ENCODE measurements at places on chromosomes 2 and 18.
A peak's percentile ranks its signal among the peaks of the same experiment; 100 is the strongest.

DNA sequence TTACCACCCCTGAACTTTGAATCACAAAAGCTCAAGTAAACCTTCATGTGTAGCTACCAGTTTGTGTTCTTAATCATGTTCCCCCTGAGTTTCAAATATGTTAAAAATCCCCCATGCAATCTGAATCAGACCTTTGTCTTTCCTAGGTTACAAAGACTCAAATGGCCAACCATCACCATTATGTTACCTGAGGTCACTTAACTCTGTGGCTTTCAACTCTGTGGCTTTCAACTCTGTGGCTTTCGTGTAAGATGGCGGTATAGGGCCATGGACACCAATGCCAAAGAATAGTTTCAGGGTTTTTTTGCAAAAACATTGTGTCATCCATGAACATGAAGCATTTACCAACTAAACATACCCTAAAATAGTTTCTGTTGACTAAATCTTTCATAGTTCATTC, 6.7 kb downstream of the ERMN start:
- DNase-seq = no peak

GRCh38 chr2:157813467-157813866, 62.7 kb downstream of the ACVR1 start:
- no peak for DNase-seq

GRCh38 chr18:54806526-54806925, 21.8 kb upstream of the RAB27B start:
- DNase-seq = no peak

GRCh38 chr2:172578054-172578453, 22.2 kb downstream of the PDK1 start:
- DNase-seq = no peak

GRCh38 chr2:6053743-6054142, 361.6 kb downstream of the SOX11 start:
- no peak for DNase-seq

DNA sequence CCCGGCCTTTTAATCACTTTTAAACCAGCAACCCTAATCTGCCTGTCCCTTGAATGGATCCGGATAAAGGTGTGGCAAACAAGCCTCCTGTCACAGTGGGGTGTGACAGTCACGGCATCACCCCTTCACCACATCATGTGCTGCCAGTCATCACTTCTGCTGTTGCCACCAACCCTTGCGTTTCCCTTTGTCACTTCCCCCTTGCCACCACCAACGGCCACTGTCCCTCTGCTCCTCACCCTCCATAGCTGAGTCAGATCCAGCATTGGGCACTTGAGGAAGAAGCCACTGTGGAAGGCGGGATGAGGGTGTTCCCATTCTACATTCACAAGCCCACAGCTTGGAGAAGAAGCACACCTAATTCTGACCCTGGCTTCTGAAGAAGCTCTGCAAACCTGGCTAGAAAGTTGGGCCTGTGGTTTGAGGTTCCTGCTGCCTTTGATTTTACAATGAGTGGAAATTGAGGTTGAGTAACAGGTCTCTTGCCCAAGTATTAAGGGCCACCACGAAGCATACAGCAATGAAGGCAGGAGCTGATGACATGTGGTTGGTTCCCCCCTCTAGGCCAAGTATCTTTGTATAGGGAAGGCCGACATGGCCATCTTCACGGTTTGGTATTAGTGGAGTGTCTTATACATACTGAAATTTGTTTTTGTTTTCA, 22.9 kb upstream of the DARS1 start:
- DNase-seq = peak; percentile 6

DNA sequence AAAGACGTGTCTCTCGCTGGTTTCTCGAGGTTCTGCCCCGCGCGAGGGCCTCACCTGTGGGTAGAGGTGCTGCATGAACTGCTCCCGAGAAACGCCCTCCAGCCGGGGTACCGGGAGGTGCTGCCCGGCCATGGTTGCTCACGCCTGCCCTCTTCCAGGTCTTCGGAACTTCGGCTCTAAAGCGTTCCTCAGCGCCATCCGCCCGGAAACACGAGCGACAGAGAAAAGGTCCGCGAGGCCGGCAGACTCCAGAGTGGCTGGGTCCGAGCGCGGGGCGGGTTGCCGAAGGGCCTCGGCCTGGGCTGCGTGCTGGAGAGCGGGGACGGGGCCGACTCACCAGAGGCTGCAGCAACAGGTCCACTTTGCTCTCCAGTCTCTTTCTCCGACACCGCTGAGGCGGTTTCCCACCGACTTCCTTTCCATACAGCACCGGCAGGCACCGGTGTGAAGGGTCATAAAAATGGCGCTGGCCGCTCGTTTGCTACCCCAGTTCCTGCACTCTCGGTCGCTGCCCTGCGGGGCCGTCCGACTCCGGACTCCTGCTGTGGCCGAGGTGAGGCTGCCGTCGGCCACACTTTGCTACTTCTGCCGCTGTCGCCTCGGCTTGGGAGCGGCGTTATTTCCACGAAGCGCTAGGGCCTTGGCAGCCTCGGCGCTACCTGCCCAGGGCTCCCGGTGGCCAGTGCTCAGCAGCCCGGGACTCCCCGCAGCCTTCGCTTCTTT, at the start of the genes MAIP1 and TYW5:
Gene MAIP1 (plus strand): TSS at position 244 of the 723 bp plus-strand sequence. CDS start 217 bp downstream, at position 461.
Gene TYW5 (minus strand): TSS at position 153 of the 723 bp plus-strand sequence. CDS start 21 bp downstream, at position 132.
- peak; percentile 77 for DNase-seq

DNA sequence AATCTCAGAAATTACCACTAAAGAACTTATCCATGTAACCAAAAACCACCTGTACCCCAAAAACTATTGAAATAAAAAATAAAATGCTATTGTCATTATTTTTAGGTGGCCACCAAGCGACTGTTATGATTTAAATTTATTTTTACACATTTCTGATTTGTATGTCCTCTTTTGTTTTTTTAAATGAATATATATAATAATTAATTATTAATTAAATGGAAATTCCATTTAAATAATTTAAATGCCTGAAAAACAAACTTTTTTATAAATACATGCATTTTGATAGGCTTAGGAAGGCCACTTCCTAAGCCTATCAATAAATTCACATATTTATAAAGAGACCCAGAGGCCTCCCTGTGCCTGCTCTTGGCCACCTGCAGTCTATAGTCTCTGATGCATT, 52.2 kb downstream of the CYB5A start:
- DNase-seq = no peak

- no peak for DNase-seq
Measured at GRCh38 chr2:119697290-119698020, 18.5 kb downstream of the TMEM177 start.

DNA sequence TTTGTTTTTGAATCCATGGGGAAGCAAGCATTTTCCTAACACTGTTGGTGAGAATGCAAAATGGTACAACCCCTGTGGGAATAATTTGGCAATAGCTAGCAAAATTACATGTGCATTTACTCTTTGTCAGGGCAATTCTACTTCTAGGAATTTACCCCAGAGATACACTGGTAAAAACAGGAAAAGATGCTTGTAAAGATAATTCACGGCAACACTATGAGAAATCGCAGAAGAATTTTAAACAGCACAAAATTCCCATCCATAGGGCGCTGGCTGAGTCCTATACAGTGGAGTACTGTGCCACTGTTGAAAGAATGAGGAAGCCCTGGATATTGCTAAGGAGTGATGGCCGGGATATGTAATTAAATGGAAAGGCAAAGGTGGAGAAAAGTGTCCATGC, 75.8 kb downstream of the DGKD start:
- no peak for DNase-seq

- DNase-seq = no peak
Measured at GRCh38 chr18:49692906-49693716, 120.2 kb downstream of the ACAA2 start.

DNA sequence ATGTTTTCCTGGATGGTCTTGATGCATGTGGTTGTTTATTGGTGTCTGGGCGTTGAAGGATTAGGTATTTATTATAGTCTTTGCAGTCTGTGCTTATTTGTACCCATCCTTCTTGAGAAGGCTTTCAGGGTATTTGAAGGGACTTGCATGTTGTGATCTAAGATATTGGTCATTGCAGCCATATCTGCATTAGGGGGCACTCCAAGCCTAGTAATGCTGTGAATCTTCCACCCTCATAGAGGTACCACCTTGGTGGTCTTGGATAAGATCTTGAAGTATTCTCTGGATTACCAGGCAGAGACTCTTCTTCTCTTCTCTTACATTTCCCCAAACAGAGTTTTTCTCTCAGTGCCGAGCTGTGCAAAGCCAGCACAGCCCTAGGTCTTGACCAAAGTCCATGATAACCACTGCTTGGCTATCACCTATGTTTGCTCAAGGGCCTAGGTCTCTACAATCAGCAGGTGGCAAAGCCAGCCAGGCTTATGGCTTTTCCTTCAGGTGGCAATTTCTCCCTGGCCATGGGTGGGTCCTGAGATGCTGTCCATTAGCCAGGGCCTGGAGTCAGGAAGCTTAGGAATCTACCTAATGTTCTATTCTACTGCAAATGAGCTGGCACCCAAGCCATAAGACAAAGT, 15.4 kb upstream of the PPP1R1C start:
- DNase-seq = no peak

- DNase-seq = no peak
Measured at GRCh38 chr2:221969087-221969829, 329.5 kb downstream of the PAX3 start.

- no peak for DNase-seq
Measured at GRCh38 chr2:109644571-109645275, 30.6 kb downstream of the SOWAHC start.

DNA sequence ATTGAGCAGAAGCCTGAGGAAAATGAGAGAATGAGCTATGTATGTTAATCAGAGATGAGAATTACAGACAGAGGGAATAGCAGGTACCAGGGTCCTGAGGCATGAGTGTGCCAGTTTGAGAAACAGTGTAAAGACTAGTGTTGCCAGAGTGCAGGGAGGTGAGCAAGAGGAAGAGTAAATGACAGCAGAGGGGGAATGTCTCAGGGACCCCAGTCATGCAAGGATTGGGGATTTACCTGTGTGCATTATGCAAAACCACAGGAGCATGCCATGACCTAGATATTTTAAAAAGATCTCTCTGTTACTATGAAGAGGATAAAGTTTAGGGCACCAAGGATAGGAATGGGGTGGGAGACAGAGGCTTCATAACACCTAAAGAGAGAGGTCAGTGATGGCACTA, 72.1 kb downstream of the TTC32 start:
- no peak for DNase-seq

GRCh38 chr2:95122197-95122551, 566 bp upstream of the MRPS5 start:
- no peak for DNase-seq

DNA sequence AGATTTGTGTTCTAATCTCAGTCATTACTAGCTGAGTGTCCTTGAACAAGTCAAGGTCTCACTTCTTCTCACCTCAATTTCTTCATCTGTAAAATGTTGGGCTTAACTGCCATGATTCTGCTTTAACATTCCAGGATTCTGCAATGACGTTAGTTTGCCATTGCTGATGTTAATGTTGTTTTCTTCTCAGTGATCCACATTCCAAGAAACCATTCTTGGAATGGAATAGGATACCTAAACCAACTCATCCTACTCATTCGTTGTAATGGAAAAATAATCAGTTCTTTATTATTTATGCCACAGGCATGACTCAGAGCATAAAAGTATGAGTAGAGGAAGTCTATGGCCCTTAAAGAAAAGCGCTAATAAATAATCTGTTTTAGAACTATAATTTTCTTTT, 140.2 kb upstream of the ETAA1 start:
- no peak for DNase-seq

GRCh38 chr2:190303647-190304046, 16.0 kb downstream of the HIBCH start:
- DNase-seq = no peak

DNA sequence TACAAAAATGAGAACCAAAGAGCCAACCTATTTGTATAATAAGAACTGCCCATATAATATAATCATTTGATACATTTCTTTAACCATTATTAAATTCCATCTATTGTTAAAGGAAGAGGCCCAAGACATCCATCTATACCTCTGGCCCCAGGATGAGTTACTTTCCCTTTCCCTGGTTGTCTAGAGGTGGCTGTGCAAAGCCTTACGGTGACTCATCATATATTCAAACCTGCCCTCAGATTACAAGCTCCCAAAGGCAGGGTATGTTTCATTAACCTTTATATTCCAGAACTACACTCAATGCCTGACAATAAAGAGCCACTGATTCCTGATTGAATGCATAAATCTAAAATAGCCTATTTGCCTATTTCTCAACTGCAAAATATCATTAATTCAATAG, 105.8 kb upstream of the PID1 start:
- DNase-seq = no peak

DNA sequence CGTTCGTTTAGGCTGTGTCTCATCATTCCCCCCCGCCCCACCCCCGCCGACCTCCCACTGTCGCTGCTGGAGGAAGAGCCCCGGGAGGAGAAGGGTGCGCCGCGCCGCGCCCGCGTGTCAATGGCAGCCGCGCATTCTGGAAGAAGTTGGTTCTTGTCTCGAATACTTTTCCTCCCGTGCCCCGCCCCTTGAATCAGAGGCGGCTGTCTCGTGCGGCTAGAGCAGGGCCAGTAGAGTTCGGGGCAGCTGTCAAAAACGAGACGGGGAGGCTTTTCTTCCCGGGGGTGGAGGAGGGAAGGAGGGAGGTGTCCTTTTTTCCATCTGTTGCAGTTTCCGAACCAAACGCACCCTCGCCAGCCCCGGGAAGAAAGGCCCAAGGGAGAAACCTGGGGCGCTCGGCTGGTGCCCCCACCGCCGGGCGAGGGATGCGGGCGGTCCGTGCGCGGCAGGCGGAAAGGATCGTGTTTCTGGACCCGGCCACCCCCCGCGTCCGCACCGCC, 410 bp upstream of the TGIF1 start:
- DNase-seq = peak; percentile 72

GRCh38 chr2:134153294-134153880, 100.5 kb upstream of the MGAT5 start:
- DNase-seq = no peak

GRCh38 chr2:188078534-188078933, 213.1 kb upstream of the GULP1 start:
- DNase-seq = no peak

DNA sequence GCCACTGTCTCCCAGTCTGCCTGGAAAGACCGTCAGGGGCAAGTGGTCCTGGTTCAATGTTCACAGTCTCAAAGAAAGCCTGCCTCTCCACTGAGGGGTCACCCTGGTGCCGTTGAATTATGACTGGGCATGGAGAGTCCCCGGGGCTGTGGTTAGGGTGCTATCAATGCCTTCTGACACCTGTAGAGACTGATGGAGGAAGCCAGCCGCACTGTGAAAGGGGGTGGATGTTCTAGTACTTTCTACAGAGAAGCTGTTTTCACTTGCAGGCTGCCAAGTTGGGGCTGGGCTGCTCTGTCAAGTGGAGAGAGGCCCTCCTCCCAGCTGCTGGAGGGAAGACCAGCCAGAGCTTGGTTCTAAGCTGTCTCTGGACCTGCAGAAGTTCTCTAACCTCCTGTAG, 80.5 kb downstream of the BCL2L11 start:
- no peak for DNase-seq

GRCh38 chr18:44719519-44720060, 38.9 kb downstream of the SETBP1 start:
- DNase-seq = no peak

DNA sequence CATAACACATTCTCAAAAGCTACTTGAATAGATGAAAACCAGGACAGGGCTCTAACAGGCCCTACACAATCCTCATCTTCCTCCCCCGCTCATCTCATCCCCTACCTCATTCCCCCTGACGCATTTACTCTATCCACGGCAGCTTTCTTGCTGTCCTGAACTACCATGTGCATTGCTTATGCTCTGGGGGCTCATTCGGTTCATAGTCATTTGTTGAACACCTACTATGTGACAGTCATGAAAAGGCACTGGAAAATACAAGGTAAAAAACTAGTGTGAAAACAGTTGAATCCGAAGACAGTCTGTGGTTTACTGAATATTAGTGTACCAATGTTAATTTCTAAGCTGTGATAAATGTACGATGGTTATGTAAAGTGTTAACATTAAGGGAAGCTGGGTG, 797 bp downstream of the EIPR1 start:
- DNase-seq = no peak
